Midbrain (tissue), 1 donor: ENCODE measurements at places on chromosomes 4 and X.

DNA sequence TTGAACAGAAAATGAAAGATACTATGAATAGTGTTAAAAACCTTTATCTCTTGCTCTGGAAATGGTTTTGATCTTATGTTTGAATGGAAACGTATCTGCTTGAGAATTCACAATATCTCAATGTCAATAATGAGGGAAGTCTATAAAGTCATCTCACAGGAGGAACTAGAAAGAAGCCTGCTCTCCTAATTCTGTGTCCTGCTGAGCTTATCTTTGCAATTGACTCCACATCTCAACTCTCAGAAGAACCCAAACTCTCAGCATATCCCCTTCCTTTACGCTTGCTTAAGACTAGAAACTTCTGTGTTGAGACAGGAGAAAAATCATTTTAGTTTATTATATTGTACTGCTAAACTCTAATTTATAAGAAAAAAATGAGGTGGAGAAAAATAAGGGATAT, 8.3 kb upstream of the PF4V1 start:
- DNase-seq, result no peak

DNA sequence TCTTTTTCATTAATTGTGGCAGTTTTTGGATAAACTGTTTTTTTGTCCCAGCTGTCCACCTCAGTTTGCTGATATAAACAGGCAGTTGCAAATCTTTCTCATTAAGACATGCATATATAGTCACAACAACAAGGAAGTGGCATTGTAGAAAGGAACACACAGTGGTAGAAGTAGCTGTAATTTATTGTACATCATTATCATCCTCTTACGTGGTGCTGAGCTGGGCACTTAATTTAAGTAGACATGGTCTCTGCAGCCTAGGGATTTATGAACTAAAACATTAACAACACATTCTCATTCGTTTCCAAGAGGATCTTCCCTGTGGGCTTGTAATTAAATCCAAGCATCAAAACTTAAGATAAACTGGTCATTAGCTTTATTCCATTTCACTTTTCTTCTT, 500.2 kb downstream of the INPP4B start:
- DNase-seq, result no peak

- peak; percentile 42 for DNase-seq
These were observed 45.8 kb downstream of the SLC39A8 start for GRCh38 chr4:102299354-102300107.

- peak; percentile 48 for DNase-seq
These were observed 155.7 kb upstream of the MAP3K15 start for GRCh38 chrX:19670854-19671620.

GRCh38 chr4:185542626-185543315, 7.5 kb upstream of the PDLIM3 start:
- DNase-seq, result no peak

- no peak for DNase-seq
These were observed 159.4 kb downstream of the TRAM1L1 start for GRCh38 chr4:116925900-116926457.
